ENCODE measurements at places on chromosomes 6 and 20.

GRCh38 chr6:142857233-142857761 is 87.7 kb downstream of the HIVEP2 start:
- DNase-seq = peak; percentile 55

DNA sequence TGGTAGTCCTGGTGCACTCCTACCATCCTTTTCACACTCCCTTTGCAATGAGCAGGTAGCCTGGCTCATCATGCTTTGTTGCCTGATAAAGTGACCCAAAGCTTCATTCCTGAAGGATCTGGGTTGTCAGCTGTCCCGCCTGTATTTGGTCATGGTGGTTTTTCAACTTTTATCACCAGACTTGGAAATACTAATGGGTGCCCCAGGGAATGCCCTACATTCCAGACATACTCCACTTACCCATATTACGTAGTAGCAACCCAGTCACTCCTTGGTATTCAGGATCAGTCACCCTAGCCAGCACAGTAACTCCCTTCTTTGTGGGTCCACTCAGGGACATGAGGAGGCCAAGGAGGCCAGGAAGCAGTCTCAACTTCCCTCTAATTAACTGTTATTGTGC is 199.2 kb downstream of the MAFB start:
- no peak for DNase-seq

DNA sequence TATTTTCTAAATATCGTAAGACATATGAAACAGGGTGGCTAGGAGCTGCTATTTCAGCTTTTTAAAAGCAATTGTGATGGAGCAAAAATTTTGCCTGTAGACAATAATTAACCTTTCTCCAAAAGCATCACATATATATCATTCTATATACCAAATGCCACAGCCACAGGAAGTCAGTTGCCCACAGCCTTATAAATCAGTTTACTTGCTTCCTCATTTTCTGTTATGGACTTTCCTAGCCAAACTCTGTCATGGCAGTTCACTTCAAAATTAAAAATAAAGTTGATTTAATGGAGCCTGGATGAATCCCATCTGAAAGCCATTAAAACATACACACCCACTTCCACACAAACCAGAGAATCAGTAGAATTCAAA is 93.4 kb upstream of the NHSL1 start:
- no peak for DNase-seq

DNA sequence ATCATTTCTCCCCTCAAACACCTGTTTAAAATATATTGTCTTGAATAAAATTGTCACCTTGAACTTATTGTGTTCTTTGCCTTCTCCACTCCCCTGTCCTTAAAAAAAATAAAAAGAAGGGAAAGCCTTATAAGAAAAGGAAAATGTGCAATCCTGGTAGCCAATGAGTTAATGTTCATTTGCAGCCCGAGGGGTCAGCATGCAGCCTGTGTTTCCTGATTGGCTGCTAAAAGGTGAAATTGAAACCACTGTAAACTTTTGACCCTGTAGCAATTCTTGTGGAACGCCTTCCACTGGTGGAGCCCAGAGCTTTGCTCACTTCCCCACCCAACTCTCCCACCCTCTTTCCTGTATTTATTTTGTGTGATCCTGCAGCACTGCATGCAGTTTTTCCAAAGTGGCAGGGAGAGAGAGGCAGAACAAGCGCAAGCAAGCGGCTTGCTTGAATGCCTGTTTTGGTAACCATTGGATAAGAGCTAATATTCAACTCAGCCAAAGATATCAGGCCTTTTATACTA is 74.9 kb downstream of the NCOA3 start:
- DNase-seq = peak; percentile 22

DNA sequence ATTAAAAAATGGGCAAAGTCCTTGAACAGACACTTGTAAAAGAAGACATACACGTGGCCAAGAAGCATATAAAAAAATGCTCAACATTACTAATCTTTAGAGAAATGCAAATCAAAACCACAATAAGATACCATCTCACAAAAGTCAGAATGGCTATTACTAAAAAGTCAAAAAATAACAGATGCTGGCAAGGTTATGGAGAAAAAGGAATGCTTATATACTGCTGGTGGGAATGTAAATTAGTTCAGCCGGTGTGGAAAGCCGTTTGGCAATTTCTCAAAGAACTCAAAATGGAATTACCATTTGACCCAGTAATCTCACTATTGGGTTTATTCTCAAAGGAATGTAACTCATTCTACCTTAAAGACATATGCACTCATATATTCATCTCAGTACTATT is 166.6 kb downstream of the KHDC1L start:
- DNase-seq = no peak

DNA sequence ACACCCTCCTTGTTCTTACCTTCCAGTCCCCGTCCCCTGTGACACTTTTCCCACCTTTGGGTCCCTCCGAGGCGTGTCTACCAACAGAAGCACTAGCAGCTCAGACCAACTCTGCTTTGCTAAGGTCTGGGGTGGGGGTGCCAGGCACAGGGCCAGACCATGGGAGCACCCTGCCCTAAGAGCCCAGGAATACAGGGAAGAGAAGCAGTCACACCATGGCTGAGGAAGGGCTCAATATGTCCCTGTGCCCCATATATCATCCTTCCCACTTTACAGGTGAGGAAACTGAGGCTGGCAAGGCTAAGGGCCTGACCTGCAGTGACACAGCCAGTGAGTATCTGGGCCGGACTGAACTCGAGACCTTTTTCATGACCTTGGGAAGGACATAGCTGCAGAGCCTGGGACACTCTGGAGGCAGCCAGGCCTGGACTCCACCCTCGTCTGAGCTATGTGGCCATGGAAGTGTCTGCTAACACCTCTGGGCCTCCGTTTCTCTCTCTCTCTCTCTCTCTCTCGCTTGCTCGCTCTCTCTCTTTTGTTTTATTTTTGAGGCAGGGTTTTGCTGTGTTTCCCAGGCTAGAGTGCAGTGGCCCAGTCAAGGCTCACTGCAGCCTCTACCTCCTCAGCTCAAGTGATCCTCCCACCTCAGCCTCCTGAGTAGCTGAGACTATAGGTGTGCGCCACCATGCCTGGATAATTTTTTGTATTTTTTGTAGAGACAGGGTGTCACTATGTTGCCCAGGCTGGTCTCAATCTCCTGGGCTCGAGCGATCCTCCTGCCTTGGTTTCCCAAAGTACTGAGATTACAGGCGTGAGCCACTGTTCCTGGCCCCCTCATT is 156.7 kb downstream of the GRM4 start:
- no peak for DNase-seq

DNA sequence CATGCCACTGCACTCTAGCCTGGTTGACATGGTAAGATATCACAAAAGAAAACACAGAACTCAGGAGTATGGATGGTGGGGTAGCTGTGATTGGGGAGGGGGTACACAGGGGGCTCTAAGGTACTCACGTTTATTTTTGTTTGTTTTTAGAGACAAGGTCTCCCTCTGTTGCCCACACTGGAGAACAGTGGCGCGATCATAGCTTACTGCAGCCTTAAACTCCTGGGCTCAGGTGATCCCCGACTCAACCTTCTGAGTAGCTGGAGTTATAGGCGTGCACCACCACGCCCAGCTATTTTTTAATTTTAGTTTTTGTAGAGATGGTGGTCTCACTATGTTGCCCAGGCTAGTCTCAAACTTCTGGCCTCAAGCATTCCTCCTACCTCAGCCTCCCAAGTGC is 29.3 kb downstream of the BCL2L1 start:
- DNase-seq = no peak

GRCh38 chr6:107533415-107534059 is 43.6 kb downstream of the SOBP start:
- no peak for DNase-seq

- DNase-seq = no peak
These were observed 60.3 kb downstream of the TSHZ2 start for GRCh38 chr20:53032478-53032932.

DNA sequence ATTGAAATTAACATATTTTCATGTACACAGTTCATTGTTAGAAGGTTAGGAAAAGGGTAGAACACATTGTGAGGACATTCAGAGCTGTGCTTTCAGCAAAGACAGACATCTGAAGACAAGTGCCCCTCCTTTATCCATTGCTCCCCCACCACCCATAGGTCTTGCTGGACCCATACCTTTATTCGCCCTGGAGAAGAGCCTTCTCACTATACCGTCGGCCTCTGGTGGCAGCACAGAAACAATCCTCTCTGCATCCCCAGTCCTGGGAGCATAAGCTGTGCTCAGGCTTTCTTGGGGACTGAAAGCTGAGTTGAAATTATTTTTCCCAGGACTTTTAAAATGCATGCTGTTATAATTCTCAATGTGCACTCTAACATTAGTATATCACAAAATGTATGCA is 372.3 kb downstream of the EPHA7 start:
- DNase-seq = no peak

DNA sequence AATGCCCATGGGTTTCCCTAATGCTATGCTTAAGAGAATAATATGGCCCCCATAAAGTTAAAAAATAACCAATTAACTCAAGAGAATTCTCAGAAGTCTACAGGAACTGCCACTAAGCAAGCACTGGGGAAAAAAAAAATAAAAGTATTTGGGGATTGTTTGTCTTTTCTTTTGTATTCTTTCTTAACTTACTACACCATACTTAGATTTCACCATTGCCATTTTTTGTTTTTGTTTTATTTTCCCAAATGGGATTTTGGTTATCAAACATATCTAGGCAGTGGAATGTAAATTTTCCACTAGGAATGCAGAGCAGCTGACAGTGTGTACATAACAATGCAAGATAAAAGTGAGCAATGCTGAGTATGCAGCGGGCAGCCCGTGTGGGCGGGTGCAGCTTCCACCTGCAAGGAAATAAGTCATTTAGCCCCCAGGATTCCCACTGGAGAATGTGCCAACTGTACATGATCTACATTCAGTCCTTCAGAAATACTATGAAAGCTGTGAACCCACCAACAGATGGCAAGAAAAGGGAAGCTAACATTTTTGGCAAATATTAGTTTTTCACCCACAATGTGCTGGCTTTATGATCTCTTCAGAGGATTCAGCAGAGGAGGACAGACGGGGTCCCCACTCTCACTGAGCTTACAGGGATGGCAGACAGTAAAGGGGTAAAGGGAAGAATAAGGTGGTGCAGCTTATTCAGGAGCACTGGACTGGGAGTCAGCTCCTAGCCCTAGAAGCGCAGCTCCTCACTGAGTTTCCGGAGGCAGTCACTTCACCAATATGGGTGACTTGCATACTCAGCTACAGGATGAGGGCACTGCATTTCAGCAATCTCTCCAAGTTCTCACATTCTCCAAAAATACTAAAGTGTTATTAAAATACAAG is 44.4 kb downstream of the DCDC2 start:
- no peak for DNase-seq

DNA sequence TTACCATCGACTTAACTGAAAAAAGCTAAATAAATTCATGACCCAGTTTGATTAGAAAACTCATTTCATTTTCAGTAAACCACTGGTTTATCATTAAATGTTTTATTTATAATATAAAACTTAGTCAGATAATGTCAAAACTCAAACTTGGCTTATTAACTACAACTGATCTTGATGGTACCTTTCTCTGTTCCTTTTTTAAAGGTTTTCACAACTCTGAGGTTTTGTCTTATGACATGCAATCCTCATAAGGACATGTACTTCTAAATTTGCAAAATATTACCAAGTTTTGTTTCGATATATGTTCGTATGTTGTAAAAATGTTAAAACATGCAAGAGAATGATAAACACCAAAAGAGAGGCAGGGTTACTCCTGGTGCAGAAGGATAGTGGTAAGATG is 82.5 kb upstream of the PDE10A start:
- no peak for DNase-seq

- DNase-seq = no peak
These were observed 2.8 kb downstream of the PROCR start for GRCh38 chr20:35174458-35175216.

GRCh38 chr6:43687437-43688347 is at the start of gene MRPS18A:
MRPS18A (minus strand) TSS chr6:43687791; CDS start chr6:43687779, 12 bp downstream.
- DNase-seq = peak; percentile 85

- no peak for DNase-seq
These were observed 723.2 kb downstream of the EPM2A start for GRCh38 chr6:145012039-145012662.

DNA sequence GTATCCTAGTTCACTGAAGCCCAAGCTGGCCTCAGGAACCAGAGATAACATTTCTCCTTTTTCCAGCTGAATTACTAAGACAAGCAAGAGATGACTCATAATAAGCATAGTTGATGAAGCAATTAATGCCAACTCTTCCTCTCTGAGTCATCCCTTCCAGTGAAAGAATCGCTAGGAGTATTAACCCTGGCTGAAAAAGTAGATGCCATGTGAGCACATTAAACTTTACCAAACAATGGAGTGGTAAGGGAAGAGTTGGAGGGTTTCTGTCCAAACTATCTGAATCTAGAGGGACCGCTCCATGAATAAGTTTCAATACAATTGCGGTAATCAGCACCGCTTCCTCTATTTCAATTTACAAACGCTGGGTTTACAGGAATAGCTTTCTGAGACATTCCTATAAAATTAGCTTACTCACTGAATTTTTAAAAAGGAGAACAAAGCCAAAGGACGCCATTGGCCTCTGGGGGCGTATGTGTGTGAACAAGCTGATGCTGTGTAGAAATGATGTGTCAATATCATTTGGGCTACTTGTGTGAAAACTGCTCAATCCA is 48.3 kb downstream of the ATXN1 start:
- DNase-seq = no peak

DNA sequence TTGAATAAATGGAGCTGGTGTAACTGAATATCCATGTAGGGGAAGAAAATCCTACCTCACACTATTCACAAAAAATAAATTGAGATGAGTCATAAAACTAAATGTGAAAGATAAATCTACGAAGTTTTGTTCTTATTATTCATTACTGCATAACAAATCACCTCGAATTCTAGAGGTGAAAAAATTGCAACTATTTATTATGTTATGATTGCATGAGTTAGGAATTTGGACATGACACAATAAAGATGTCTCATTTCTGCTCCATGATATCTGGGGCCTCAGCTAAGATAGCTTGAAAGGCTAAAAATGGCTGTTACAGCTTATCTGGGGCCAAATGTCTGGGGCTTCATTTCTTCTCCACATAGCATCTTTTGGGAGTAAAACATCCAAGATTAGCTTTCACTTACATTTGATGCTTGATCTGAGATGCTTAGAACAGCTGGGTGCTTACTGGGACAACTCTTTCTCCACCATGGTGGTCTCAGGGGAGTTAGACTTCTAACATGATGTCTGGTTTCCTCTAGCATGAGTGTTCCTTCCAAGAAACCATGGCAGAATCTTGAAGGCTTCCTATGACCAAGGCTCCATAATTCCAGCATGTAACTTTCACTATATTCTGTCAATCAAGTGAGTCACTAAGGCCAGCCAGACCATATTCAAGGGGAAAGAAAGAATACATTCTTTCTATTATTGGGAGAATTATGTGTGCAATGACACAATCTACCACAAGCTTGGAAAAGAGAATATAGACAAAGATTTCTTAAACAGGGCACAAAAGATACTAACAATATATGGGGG is 30.1 kb downstream of the OR2B6 start:
- DNase-seq = no peak

- no peak for DNase-seq
These were observed 31.9 kb upstream of the NFATC2 start for GRCh38 chr20:51574248-51575033.

DNA sequence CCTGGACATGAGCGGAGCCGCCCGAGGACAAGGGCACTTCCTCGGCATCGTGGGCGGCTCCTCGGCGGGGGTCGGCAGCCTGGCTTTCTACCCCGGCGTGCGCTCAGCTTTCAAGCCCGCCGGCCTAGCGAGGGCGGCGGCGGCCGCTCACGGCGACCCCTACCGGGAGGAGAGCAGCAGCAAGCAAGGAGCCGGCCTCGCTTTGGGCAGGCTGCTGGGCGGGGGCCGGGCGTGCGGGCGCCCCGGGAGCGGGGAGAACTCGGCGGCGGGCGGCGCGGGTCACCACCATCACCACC is 6.7 kb downstream of the PRDM13 start:
- DNase-seq = peak; percentile 33

GRCh38 chr6:21519642-21520041 is 73.9 kb upstream of the SOX4 start:
- no peak for DNase-seq

GRCh38 chr6:144673807-144674206 is 388.7 kb downstream of the UTRN start:
- DNase-seq = no peak

Data from activated CD4-positive, alpha-beta T cell treated with anti-CD3 and anti-CD28 coated beads, Interleukin-2, amount 10 ng/mL, durations not matched to agents 7 days and 5 days (primary cell).